ENCODE measurements at places on chromosomes 1 and 21. TPM values are rescaled to one million over a fixed set of nuclear protein-coding genes. Genes with fewer than 3 reads are reported as not detected.

- no peak for DNase-seq
These were observed 832 bp downstream of the MRPL20 start for GRCh38 chr1:1406101-1406820.

The PPIAL4G gene
- total RNA-seq: not detected

DNA sequence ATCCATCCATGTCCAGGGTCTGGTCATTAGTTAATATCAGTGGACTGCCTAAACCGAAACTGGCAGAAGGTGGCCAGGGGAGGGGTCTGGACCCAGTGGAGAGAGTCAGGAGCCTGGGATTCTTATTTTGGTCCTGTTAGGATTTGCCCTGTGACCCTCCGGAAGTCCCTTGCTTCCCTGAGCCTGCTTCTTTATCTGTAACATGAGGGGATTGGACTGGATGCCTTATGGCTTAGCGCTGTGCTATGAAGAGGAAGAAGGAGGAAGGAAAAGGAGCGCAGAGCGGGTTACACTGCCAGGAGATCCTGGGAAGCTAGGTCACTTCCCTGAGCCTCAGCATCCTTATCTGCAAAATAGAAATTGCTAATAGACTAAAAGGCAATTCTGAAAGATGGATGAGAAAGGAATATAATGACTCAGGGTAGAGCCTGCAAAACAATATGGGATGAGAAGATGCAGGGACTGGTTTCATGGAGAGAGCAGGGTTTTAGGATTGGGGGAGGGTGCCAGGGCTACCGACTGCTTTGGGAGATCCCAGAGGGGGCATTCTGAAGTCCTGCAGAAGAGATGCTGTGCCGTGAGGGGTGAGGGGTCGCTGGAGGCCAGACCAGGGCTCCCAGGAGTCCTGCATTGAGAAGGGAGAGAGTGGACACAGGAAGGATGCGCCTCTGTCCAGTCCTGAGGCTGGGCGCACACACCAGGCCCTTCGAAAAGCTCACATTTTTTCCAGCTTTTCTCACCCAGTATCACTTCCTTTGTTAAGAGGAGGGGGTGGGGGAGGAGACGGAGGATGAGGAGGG is 460 bp upstream of the ADORA1 start:
- no peak for DNase-seq

DNA sequence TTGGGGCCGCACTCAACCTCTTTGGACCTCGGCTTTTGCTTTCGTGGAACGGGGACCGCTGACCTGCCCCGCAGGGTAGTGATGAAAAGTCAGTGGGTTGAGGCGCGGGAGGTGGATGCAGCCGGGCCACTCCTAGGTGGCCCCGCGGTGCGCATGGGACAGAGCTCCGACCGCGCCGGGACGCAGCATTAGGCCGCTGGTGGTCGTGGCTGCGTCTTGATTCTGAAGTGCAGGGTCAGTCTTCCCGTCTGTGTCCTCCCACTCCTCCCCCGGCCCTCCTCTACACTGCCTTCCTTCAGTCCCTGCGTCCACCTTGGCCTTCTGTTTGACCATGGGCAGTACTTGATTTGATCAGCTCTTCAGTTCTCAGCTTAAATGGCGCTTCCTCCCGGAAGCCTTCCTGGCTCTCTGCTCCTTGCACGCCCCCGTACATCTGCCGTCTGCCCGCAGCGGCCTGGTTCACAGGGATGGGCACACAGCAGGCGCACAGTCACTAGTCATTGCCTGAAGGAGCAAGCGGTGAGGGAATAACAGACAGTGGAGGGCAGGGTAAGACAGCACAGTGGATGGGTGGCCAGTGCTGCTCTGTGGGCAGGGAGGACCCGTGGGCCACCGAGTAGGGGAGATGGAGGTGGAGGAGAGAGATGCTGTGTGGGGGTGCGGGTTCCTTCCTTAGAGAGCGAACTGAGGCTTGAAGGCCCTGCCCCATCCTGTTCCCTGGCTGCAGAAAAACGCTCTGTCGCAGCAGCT is 633 bp downstream of the THEMIS2 start:
- DNase-seq: peak; percentile 16

DNA sequence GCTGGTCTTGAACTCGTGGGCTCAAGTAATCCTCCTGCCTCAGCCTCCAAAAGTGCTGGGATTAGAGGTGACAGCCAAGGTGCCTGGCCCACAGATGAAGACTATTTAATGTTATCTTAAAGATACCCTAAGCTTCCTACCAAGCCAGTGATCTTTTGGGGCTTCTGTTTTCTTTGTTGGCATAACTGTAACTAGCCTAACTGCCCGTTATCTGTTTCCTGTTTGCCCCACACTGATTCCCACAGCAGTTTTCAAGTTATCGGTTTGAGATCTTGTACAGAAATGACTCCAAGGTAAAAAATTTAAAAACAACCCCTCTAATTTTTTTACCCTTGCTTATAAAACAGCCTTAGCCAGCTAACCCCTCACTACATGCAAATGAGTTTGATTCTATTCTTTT is 12.4 kb downstream of the SELL start:
- DNase-seq: no peak

DNA sequence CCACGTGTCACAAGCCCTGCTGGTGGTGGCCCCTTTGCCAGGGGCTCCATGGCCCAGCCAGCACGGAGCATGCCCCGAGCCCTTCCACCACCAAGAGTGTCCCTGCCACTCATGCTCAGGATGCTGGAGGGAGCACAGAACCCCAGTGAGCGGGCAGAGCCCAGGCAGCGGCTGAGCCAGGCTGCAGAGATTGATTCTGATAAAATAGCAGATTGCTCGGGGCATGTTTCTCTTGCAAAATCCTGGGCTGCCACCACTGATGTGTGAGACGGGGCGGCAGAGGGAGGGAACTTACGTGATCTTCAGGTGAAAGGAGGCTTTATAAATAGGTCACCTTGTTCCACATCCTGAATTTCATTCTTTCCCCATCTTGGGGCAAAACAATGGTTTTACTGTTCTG is 53.2 kb downstream of the SPSB1 start:
- DNase-seq: no peak

The CD2 gene
- not detected for total RNA-seq

The GPN2 gene
- 18.4 TPM for total RNA-seq

DNA sequence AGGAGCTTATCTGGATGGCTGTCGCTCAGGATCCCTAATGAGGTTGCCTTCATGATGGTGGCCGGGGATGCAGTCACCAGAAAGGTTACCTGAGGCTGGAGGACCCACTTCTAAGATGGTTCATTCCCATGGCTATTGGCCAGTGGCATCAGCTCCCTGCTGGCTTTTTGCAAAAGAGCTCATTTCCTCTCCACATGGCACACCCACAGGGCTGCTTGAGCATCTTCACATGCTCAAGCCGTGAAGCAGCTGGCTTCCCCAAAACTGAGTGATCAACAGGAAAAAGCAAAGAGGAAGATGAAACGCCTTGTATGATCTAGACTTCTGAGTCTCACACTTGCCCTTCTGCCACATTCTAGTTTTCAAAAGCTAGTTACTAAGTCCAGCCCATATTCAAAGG is 124.6 kb upstream of the CXADR start:
- DNase-seq: no peak

- no peak for DNase-seq
These were observed 1.5 kb downstream of the SHISA4 start for GRCh38 chr1:201890223-201890622.

- peak; percentile 22 for DNase-seq
These were observed 182.8 kb downstream of the PLPP3 start for GRCh38 chr1:56396581-56396980.

The CLCA1 gene
- not detected for total RNA-seq

GRCh38 chr21:44637018-44637850 is at the start of gene KRTAP10-10:
TSS of gene KRTAP10-10 (plus strand) at chr21:44637356. CDS start at chr21:44637418, 62 bp downstream.
- DNase-seq: no peak

GRCh38 chr21:42361286-42361685 is 5.0 kb downstream of the TFF1 start:
- DNase-seq: no peak

Measured in cardiac muscle cell (in vitro differentiated cells and primary cell).